Vein endothelial cell (primary cell): ENCODE measurements at places on chromosomes 6 and 20. TPM values are rescaled to one million over a fixed set of nuclear protein-coding genes. Genes with fewer than 3 reads are reported as not detected.

LPA gene
- not detected in 2 replicates for total RNA-seq

LHFPL5 gene
- total RNA-seq, result not detected in 2 replicates

RNF39 gene
- total RNA-seq, result not detected in 2 replicates

BFSP1 gene
- 3.3 and 4.9 TPM in 2 replicates for total RNA-seq

TOX2 gene
- 3.9 and 4.2 TPM in 2 replicates for total RNA-seq

LY6G6C gene
- not detected in 2 replicates for total RNA-seq

CLIC5 gene
- under 0.01 and 0.19 TPM in 2 replicates for total RNA-seq

LY6G5B gene
- total RNA-seq, result 4.2 and 6.1 TPM in 2 replicates

OR2H1 gene
- total RNA-seq, result not detected in 2 replicates

EPPIN gene
- not detected in 2 replicates for total RNA-seq

GNRH2 gene
- 0.57 TPM in 1 of 2 replicates, not detected in the other for total RNA-seq

ELOVL2 gene
- not detected in 2 replicates for total RNA-seq

OPN5 gene
- not detected in 2 replicates for total RNA-seq

ECT2L gene
- not detected in 2 replicates for total RNA-seq

HAO1 gene
- not detected in 2 replicates for total RNA-seq

RTF2 gene
- total RNA-seq, result 72.5 and 75.3 TPM in 2 replicates

ADGB gene
- total RNA-seq, result not detected in 2 replicates

ZNF341 gene
- 1.6 and 2.9 TPM in 2 replicates for total RNA-seq

PDE7B gene
- 28.1 and 52.6 TPM in 2 replicates for total RNA-seq

SAMD3 gene
- not detected in 2 replicates for total RNA-seq

GSTA1 gene
- not detected in 2 replicates for total RNA-seq

HLA-DRB5 gene
- 0.33 TPM in 1 of 2 replicates, not detected in the other for total RNA-seq

HLA-DRA gene
- total RNA-seq, result not detected in 2 replicates

BTNL2 gene
- not detected in 2 replicates for total RNA-seq

FRK gene
- total RNA-seq, result under 0.01 and 0.10 TPM in 2 replicates

PACRG gene
- total RNA-seq, result 0.33 TPM in 1 of 2 replicates, not detected in the other

SLC17A9 gene
- 15.4 and 17.7 TPM in 2 replicates for total RNA-seq

SPATA2 gene
- 3.5 and 4.2 TPM in 2 replicates for total RNA-seq

PRDM1 gene
- total RNA-seq, result 2.9 and 7.7 TPM in 2 replicates

ABCF1 gene
- 43.8 and 46.2 TPM in 2 replicates for total RNA-seq

GSTA2 gene
- total RNA-seq, result not detected in 2 replicates

VWA7 gene
- 0.10 and 0.65 TPM in 2 replicates for total RNA-seq

TUBB2B gene
- total RNA-seq, result 2.0 and 5.6 TPM in 2 replicates

BTN1A1 gene
- not detected in 2 replicates for total RNA-seq

OTOR gene
- not detected in 2 replicates for total RNA-seq

TMEM170B gene
- total RNA-seq, result 2.3 and 4.5 TPM in 2 replicates

RAMACL gene
- total RNA-seq, result 4.9 and 6.2 TPM in 2 replicates

FNDC1 gene
- under 0.01 TPM in 1 of 2 replicates, not detected in the other for total RNA-seq

PACSIN1 gene
- total RNA-seq, result not detected in 2 replicates

TXLNB gene
- 0.33 and 0.38 TPM in 2 replicates for total RNA-seq

DYNLRB1 gene
- total RNA-seq, result 68.6 and 69.6 TPM in 2 replicates

LY86 gene
- total RNA-seq, result not detected in 2 replicates

PRSS16 gene
- not detected in 2 replicates for total RNA-seq
